Activated gamma-delta T cell treated with Interleukin-2 at 50 U/mL for 16 hours (primary cell): ENCODE measurements at places on chromosomes 11 and 22.

DNA sequence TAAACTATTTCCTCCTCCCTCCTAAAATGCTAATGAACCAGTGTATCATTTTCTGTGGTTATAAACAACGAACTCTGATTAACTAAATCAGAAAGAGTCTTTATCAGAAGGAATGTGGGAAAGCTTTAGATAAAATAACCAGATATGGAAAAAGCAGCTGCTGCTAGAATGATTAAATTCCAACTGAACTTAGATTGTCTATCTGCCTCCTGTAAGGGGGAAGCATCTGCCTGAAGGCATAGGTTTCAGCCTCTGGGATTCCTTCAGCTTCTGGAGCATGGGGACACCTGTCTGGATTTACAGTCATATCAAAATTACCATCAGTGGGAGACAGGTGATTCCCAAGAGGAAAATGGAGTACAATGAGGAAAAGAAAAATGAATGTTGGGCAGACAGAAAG is 1095.5 kb upstream of the CCDC90B start:
- no peak for DNase-seq

DNA sequence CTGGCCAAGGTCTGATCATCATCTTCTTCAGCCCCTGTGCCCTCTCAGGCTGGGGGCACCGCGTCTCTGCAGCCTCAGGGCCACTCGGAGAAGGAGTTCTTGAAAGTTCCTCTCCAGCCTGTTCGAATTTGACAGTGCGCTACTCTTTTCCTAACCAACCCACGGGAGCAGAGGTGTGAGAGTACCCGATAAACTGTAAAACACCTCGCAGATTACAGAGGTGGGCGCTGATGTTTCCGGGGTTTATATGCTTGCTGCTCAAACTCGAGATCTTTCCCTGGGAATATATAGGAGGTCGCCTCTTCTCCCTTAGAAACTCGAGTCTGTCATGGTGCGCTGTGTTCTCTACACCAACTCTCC is 515 bp downstream of the CTR9 start:
- no peak for DNase-seq

DNA sequence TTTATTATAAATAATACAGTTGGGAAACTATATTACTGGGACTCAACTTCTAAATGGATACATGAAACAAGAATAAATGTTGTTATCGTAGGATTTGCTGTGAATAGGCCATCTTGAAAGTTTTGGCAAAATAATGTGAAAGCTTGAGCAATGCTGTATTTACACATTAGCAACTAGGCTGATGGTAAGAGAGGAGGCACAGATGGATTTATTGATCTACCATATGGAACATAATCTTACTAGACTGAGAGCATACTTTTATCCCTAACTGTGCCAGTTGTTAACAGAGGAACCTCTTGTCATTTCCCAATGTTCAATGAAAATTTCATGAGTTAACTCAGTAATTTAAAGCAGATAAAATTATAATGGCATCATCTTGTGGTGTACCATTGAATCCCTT is 22.8 kb downstream of the APIP start:
- no peak for DNase-seq

GRCh38 chr11:126722006-126722736 is 278.4 kb downstream of the KIRREL3 start:
- DNase-seq = no peak

- peak; percentile 32 for DNase-seq
Measured at GRCh38 chr11:102360681-102361080, 13.7 kb downstream of the BIRC2 start.

DNA sequence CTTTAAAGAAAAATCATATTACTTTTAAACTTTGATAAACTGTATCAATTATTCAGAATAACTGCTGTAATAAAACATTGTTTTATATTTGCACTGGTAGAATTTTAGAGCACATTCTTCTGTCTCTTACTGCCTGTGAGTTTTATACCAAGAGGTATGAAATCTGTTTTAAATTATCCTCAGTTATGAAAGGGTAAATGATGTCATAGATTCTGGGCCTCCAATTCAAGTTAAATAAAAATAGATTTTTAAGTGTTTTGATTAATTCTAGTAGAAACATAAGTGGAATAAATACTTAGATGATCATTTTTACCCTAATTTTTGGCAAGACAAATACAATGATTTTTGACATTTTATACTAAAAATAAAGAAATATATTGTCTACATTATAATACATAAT is 93.0 kb downstream of the GUCY1A2 start:
- no peak for DNase-seq

GRCh38 chr11:33317662-33318061 is 60.5 kb downstream of the HIPK3 start:
- no peak for DNase-seq

DNA sequence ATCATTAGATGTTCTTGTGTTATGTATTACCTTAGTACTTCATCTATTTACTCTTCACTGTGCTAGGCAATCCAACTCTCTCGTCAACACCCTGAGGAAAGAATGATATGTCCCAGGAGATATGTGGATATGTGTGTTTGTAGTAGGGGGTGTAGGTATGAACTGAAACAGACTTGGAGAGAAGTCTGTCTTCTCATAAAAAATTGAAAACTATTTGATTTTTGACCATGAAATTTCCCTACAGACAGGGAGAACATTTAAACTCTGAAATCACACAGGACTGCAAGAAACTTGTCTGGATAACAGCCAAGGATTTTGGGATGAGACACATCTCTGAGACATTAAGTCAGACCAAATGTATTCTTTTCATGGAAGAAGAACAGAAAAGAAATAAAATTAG is 967.0 kb upstream of the FAT3 start:
- DNase-seq = no peak

DNA sequence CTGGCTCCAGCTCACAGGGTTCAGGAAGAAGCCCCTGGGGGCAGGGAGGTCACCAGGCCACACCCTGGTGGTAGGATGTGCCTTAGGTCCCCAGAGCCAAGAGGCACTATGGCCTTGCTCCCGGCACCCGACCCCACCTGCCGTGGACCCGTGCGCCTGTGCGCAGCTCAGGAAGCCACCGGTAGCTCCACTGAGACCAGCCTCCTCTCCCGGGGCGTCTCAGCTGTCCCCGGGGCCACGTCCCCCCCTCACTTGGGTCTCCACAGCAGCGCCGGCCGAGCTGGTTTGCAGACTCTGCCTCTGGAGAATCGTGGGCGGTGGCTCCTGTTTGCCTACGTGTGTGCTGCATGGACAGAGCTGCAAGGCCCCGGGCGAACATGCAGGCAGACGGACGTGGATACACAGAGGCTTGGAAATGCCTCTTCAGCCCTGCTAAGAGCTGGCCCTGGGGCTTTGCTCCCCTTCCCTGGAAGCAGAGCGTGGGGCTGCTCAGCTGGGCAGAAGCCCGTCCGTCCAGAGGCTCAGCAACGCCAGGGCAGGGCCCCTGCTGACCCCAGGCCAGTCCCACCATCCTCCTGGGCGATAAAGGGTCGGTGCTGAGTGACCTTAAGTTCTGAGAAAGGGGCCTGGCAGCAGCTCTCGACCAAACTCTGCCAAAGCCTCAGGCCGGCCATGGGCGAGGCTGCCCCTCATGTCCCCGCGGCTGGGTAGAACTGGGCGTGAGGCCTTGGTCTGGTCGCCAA is 15.3 kb upstream of the MUC5B start:
- DNase-seq = no peak

DNA sequence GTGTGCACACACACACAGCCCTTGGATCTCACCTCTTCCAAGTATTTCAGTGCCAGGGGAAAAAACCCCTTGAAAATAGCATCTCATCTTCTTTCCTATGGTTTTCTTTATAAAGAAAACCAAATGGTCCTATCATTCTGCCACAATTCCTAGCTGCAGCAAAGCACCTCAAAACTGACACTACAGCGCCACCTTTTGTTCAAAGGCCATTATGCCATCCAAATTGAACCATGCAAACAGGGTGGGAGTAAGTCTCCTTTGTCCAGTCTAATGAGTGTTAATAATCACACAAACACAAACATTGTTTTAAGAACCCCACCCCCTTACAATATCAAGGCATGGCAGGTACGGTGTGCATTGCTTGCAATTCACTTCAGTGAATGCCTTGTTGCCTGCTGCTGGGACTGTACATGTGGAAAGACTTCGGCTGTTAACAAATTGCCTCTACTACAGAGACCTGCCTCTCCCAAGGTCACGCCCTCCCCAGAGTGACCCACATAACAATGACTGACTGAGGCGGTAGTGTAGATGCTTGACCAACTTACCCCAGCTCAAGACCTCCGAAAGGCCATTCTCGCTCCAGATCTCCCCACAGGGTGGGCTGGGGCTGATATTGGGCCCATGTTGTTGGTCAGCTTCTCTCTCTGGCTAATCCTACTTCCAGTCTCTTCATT is 31.7 kb downstream of the FAM181B start:
- DNase-seq = no peak

GRCh38 chr22:46030231-46030880 is 53.4 kb upstream of the WNT7B start:
- no peak for DNase-seq

GRCh38 chr11:116537121-116537520 is 235.7 kb downstream of the BUD13 start:
- DNase-seq = no peak

GRCh38 chr11:5631969-5632635 is 7.3 kb downstream of the TRIM34 start:
- DNase-seq = no peak

DNA sequence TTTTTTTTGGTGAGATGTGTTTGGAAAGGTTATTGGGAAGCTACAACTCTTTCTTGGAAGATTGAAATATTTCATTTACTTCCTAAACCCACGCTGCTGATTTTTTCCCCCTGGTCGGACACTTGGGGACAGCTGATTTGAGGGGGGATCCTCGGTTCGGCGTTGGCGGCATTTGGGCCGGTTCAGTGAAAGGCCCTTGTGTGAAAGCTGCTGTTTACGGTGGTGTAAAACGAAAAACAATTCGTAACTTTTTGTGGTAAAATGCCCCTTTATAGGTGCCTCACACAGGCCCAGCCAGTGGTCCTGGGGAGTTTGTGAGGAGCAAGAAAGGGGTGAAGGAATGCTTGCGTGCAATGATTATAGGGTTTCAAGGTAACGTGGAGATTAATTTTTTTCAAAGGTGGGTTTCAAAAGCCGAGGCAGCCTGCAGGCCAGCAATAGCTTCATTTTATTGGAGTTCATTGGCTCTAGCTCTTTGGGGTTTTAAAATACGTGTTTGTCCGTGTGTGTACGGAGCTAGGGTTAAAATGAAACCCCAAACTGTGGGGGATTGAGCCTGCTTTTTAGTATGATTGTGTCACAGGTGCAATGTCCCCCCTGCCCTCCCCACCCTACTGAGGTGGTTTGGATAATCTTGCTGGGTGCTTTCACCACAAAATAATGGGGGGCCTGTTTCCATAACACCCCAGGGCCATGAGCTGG is 77.2 kb upstream of the PPARA start:
- no peak for DNase-seq

- DNase-seq = no peak
Measured at GRCh38 chr11:130050257-130050656, 19.4 kb upstream of the APLP2 start.

DNA sequence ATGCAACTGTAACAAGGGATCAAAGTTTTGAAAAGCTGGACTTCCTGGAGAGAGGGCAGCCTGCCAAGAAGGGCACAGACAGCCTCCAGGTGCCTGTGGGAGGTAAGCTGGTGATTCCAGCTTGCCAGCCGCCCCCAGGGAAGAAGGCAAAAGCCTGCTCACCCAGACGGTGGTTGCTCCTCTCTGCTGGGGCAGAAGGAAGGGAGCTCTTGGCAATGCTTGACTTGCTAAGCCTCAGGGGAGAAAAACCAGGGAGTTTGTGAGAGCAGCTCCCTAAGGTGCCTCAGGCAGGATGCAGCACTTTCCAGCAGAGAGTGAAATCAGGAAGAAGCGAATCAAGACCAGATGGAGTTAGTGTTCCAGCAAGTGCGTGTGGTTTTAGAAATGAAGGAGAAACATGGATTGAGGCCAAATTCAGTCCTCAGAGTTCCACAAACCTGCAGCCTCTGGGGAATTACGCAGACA is 553.6 kb downstream of the BUD13 start:
- DNase-seq = no peak

GRCh38 chr22:46911346-46911745 is 148.9 kb downstream of the TBC1D22A start:
- no peak for DNase-seq

GRCh38 chr11:126991596-126991995 is 9.0 kb downstream of the KIRREL3 start:
- DNase-seq = no peak
